ENCODE measurements at places on chromosomes 12 and 14.
A peak's percentile ranks its signal among the peaks of the same experiment; 100 is the strongest.

- DNase-seq = no peak
Observed at GRCh38 chr14:26549571-26549970, 48.3 kb downstream of the NOVA1 start.

- DNase-seq = no peak
Observed at GRCh38 chr14:78697341-78697740, 527.2 kb downstream of the NRXN3 start.

DNA sequence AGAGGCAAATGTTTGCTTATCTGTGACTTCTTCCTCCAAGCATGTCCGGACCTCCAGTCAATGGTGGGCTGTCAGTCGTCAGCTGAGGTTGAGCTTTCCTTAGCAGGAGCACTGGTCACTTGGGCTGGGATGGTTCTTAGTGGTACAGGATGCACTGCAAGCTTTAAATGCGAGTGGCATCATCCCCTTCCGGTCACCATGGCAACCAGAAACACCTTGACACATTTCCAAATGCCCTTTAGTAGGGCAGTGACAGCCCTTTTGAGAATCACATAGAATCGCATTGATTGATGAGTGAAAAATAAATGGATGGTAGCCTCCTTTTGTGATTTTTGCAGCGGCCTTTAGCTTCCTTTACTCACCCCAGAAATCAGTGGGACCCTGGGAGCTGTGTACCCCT, 24.1 kb downstream of the NTF3 start:
- no peak for DNase-seq

- DNase-seq = no peak
Observed at GRCh38 chr12:101018540-101018939, 191.5 kb downstream of the SLC5A8 start.

DNA sequence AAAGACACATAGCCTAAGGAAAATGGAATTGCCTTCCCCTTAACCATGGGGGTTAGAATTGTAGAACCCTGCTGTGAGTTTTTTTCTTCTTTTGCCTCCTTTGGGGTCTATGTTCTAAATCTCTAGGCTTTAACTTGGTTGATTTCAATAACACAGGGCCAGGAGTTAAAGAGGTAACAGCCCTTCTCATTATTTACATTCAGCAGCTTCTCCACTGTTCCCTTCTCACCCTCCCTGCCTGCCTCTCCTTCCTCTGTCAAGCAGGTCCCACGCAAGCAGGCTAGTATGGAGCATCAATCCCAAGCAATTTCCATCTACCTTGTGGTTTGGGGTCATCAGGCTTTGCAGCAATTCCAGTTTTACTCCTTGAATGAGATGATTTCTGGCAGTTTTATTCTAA, 236.1 kb upstream of the G2E3 start:
- DNase-seq = no peak

DNA sequence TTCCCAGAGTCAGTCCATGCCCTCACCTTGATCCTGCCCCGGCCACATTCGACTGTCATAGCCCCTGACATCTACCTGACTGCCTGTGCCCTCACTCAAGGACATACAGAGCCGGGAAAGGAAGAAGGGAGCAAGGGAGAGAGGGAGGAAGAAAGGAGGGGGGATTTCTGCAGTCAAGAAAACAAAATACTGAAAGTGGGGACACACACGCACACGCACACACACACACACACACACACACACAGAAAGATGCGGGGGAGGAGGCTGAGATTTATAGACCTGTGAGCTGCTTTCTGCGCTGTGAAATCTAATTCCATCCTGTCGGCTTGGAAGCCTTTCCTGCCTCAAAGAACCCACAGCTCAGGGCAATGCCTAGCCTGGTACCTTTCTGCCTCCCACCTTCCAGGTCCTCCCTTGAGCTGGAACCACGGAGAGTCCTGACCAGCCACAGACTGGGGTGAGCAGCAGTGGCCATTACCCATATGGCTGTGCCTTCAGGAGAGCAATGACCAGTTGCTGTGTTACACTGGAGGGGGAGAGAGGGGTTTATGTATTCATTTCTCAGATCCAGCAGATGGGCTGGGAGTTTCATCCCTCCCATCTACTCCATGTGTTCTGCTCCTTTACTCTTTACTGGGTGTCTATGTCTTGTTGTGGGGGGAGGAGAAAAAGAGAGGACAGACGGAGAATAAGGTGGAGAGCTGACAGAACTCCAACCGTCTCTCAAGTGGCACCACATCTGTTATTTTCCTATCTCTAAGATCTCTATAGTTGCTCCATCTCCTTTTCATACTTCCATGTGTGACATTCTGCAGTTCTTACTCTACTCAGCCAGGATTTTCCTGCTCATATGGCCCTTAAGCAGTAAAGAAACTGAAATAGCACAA, 12.9 kb downstream of the C14orf93 start:
- DNase-seq = no peak

- DNase-seq = peak; percentile 28
Observed at GRCh38 chr12:113912760-113913329, 53.3 kb downstream of the RBM19 start.

DNA sequence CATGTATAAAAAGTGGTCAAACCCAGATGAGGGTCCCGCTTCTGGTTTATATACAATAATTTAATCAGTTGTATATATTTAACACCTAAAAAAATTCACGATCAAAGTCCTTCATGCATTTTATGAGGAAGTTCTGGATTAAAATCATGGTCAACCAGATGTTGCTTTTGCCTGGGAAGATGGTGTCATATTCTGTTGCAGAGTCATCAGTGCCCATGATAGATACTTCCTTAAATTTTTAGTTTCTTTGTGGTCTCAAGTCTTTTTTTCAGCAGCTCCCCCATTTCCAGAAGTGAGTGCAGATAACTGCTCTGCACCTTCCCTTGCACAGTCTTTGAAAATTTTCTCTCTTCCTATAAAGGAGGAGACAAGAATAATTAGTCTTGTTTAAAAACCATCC, 16.1 kb downstream of the ERP29 start:
- DNase-seq = no peak

DNA sequence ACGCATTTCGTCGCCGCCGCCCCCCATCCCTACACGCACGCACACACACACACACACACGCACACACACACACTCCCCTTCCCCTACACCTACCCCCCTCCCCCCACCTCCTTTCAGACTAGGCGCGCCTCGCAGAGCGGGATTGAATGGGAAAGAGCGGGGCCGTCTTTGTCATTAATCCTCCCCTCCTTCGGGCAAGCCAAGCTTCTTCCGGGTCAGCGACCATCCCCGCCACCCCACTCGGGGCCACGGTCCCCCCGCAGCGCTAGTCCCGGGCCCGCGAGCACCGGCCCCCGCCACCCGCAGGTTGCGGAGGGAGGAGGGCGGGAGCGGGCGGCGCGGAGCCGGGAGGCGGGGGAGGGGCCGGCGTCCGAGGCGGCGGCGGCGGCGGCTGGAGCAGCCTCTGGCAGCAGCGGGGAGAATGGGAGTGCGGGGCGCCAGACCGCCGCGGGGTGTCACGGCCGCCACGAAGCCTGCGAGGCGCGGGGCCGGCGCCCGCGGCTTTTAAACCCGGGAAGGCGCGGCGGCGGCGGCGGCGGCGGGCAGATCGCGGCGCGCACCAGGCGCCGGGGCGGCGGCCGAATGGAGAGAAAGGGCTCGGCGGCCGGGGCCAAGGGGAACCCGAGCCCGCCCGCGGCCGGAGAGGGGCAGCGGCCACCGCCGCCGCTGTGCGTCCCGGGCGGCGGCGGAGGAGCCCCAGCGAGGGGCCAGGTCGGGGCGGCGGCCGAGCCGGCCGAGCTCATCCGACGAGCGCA, at the start of gene TTC9:
TTC9 (plus strand) TSS at position 369 of the 755 bp plus-strand sequence; CDS start at position 583, 214 bp downstream.
- DNase-seq = peak; percentile 18
